Neural progenitor cell (in vitro differentiated cells): ENCODE measurements at places on chromosomes 5 and 9. TPM values are rescaled to one million over a fixed set of nuclear protein-coding genes. Genes with fewer than 3 reads are reported as not detected.
A peak's percentile ranks its signal among the peaks of the same experiment; 100 is the strongest.

- peak; percentile 95 for DNase-seq
Observed at GRCh38 chr9:26946753-26947727, at the start of gene PLAA. PLAA (minus strand) TSS chr9:26947242; CDS start chr9:26947045, 197 bp downstream.

DNA sequence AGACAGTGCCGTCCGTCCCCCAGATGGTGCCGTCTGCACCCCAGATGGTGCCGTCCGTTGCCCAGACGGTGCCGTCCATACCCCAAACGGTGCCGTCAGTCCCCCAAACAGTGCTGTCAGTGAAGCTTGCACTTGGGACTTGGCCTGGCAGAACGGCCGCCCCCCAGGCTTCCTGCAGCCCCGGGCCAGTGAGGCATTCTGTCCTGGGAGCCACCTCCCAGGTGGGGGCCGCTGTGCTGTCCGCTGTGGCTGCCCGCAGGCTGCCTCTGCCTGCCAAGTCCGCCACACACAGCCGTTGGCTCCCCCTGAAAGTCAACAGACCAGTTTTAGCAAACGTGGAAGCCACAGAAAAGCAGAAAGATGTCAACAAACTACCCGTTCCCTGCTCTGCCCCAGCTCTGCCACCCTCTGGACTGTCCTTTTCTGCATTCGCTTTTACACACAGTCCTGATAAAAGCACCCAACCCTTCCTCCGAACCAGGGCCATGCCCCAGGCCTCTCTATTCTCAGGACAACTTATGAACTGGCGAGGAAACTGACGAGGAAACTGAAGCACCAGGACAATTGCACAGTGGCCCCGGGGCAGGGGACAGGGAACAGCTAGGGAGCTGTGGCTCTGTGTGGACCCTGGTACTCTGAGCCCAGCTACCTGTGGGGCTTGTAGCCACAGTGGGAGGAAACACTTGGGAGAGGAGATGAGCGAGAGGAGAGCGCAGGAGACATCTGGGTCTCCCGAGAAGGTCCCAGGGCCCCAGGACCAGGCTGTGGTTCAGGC is 39.6 kb upstream of the RXRA start:
- no peak for DNase-seq

ZER1 gene
- total RNA-seq, result 14.7 and 28.2 TPM in 2 replicates

NTRK2 gene
- 0.02 and 0.03 TPM in 2 replicates for total RNA-seq

RGS7BP gene
- 0.43 and 1.4 TPM in 2 replicates for total RNA-seq

GRCh38 chr9:2029666-2030170 is 14.6 kb downstream of the SMARCA2 start:
- no peak for DNase-seq

GRCh38 chr9:132602207-132602606 is 19.8 kb downstream of the BARHL1 start:
- DNase-seq, result no peak

- peak; percentile 21 for DNase-seq
Observed at GRCh38 chr5:10248378-10249260, 1.1 kb downstream of the ATPSCKMT start.

PCDHA7 gene
- total RNA-seq, result 0.36 and 2.7 TPM in 2 replicates

DMRT2 gene
- not detected in 2 replicates for total RNA-seq

- peak; percentile 85 for DNase-seq
Observed at GRCh38 chr5:5014586-5015235, 125.4 kb upstream of the ADAMTS16 start.

FAM221B gene
- not detected in 2 replicates for total RNA-seq

SPOCK1 gene
- 6.3 and 6.9 TPM in 2 replicates for total RNA-seq

GRCh38 chr5:65059681-65060598 is 291.2 kb downstream of the CWC27 start:
- DNase-seq, result no peak

- no peak for DNase-seq
Observed at GRCh38 chr5:107554776-107555424, 115.8 kb downstream of the EFNA5 start.

DNA sequence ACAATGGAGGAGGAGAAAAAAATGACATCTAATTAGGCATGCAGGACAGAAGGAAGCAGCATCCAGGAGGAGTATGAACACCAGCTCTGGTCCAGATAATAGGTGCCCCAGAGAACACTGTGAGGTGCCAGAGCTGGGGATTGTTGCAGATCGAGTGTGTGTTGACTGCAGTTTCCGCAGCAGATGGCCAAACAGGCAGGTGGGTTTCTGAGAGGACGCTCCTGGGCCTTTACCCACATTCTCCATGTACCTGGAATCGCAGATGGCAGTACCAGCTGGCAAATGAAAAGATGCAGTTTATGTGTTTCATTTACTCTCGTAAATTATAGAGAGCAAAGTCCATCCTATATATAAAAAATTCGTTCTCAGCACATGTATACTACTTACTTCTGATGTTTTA is 182.2 kb upstream of the ISL1 start:
- no peak for DNase-seq
